ENCODE measurements at places on chromosomes 2 and 18.

- DNase-seq = no peak
Measured at GRCh38 chr2:47310801-47311560, 92.0 kb upstream of the MSH2 start.

DNA sequence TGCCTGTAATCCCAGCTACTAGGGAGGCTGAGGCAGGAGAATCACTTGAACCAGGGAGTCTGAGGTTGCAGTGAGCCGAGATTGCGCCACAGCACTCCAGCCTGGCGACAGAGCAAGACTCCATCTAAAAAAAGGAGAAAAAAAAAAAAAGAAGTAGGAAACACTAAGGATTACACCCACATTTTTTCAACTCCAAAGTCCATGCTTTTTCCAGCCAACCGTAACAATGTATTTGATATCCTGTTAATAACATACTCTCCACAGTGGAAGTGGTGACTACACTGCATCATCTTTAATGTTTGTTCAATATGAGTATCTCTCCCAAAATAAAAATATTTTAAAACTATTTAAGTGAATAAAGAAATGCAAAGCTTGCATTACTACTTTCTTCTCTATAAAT lies 481.6 kb upstream of the ACVR2A start:
- no peak for DNase-seq

DNA sequence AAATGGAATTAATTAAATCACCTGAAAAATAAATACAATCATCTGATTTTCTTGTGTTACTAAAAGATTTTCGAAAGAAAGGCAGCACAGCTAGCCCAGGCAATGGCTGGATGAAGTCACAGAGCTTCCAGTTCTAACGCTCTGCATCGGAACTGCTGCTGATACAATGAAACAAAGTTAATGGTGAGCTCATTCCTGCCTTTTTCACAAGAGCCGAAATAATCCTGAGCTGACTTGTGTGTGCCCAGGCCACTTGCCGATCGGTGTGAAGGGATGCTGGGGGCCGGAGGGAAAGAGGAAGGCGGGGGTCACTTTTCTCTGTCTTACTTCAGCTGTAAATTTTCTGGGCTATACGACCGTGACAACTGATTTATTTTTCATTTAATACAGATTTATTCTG lies 149.5 kb downstream of the INO80D start:
- DNase-seq = no peak

- DNase-seq = no peak
Measured at GRCh38 chr18:79259218-79259617, 136.5 kb upstream of the NFATC1 start.

DNA sequence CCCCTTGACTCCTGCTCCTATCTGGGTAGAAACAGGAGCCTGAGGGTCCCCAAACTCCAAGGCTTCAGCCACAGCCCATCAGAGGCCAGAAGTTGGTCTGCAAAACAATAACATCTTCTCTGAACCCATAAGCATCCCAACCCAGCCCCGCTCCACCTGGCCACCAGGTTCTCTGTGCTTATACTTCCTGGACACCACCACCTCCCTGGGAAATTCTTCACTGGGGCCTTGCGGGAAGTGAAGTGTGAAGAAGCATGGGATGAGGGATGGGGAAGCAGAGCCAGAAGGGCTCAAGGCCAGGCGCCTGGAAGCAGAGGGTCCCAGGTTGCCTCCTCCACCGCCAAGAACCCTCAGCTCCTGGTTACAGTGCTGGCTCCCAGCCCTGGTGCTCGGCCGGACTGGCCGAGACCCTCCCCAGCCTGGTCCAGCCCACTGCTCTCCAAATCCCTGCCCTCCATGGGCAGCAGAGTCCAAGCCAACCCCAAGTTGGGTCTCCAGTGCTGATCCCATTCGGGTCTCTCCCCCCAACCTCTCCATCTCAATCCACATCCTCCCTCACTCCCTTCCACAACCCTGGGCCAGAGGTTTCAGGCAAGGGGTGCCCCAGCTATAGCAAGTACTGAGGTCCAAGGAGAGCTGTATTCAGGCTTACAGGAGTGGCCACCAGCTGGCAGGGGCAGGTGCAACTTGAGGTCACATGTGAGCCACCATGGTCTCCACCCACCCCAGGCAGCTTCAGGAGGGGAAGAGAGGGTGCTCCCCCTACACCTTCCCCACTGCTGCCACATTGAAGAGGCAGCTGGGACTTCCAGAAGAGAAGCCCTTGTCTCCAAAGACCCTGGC lies 60.7 kb downstream of the TNS1 start:
- DNase-seq = no peak

DNA sequence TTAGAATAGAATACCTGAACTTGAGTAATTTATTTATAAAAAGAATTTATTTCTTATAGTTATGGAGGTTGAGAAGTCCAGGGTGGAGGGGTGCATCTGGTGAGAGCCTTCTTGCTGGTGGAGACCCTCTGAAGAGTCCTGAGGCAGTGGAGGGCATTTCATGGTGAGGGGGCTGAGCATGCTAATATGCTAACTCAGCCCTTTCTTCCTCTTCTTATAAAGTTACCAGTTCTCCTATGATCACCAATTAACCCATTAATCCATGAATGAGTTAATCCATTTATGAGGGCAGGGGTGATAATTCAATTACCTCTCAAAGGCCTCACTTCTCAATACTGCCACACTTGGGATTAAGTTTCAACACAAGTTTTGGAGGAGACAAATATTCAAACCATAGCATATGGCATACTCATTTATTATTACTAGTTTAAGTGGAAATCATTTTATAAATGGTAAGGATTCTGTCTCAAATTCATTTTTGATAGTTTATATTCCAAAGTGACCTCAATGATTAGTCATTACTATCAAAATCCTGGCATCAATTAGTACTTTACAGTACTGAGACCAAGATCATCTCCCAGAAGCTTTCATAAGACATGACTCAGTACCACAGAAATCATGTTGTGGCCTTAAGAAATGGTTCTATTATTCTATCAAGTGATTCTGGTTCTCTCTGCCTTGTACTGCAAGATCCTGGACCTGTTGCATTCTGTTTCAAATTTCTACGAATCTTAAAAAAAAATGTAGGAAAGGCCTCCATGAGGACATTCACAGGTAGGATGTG lies 5.5 kb downstream of the ZNF396 start:
- DNase-seq = no peak

DNA sequence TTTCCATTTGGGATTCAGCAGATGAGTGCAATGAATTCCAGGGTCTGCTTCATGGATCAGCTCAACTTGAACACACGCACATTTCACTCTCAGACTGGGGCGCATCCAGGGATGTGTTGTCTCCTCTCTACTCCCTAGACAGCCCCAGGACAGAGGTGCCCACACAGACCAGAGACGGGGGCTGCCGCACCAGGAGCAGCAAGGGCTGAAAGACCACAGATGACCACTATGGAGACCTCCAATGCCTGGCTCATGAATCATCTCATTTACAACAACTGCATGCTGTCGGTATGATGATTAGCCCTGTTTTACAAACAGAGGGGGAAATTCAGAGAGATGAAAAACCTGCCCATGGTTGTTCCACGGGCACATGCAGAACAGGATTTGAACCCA lies 63.1 kb downstream of the CYP26B1 start:
- DNase-seq = no peak

DNA sequence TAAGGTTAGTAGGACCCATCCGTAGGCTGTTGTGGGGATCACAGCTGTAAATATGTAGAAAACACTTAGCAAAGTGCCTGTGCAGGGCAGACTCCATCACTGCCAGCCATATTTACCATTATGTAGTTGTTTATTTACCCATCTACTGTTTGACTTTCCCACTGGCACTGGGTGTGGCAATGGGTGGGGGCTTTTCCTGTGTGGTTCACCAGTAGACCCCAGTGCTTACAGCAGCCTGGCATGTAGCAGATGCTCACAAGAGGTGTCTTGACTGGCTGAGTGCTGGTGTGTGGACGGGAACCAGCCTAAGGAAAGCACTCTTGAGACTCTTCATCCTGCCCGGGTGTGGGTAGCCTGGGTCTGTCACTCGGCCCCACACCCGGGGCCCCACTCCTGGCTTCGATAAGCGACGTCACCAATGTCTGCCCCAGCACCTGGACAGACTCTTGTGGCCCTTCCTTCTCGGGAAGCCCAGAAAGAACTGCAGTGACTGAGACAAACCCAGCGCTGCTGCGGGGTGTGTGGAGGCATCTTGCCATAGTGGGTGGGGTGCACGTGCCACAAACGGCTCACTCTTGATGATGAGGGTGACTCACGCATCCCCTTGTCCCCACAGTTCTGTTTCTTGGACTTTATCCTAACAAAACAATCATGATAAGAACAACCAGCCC lies 78.3 kb downstream of the HDAC4 start:
- DNase-seq = peak; percentile 62

GRCh38 chr2:37342591-37343220 lies 1.7 kb upstream of the QPCT start:
- no peak for DNase-seq

- no peak for DNase-seq
Measured at GRCh38 chr2:226376516-226377180, 423.0 kb downstream of the IRS1 start.
